Mammary epithelial cell (primary cell): ENCODE measurements at places on chromosomes 4 and X.
A peak's percentile ranks its signal among the peaks of the same experiment; 100 is the strongest.

GRCh38 chrX:10102046-10102704 is 54.6 kb upstream of the CLCN4 start:
- no peak for DNase-seq

DNA sequence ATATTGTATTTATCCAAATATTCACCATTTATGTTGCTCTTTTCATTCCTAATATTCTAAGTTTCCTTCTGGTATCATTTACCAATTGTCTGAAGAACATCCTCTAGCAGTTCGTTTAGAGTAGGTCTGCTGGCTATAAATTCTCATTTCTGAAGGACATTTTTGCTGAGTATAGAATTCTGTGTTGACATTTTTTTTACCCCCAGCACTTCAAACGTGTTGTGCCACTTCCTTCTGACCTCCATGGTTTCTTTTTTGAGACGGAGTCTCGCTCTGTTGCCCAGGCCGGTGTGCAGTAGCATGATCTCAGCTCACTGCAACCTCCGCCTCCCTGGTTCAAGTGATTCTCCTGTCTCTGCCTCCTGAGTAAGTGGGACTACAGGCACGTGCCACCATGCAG is 26.4 kb downstream of the JADE3 start:
- DNase-seq = no peak

- no peak for DNase-seq
Observed at GRCh38 chr4:189504220-189504619, 436.5 kb upstream of the FRG1 start.

DNA sequence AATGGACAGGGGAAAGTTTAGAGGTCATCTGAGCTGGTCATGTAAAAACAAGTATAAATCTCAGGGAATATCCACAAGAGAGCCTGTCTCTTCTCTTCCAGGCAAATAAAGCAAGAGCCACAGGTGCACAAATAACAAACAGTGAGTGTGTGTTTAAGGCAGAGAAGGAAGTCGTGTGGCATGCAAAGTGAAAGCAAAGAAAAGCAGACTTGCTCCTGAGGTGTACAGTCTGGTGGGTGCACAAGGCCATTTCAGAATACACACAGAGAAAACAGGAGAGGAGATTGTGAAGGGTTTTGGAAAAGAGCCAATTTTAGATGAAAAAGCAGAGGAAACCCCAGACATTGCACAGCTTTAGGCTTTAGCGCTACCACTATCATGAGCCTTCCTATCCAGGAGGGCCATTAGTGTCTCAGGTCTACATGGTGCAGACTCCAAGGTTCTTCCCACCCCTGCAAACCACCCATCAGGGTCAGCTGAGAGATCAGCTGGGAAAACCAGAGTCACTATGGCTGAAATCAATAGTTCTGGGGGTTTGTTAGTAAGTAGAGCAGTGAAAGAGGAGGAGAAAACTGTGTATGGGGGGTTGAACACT is 355.8 kb downstream of the KLHL4 start:
- no peak for DNase-seq

- DNase-seq = no peak
Observed at GRCh38 chr4:32884198-32884597, 2164.0 kb downstream of the PCDH7 start.

DNA sequence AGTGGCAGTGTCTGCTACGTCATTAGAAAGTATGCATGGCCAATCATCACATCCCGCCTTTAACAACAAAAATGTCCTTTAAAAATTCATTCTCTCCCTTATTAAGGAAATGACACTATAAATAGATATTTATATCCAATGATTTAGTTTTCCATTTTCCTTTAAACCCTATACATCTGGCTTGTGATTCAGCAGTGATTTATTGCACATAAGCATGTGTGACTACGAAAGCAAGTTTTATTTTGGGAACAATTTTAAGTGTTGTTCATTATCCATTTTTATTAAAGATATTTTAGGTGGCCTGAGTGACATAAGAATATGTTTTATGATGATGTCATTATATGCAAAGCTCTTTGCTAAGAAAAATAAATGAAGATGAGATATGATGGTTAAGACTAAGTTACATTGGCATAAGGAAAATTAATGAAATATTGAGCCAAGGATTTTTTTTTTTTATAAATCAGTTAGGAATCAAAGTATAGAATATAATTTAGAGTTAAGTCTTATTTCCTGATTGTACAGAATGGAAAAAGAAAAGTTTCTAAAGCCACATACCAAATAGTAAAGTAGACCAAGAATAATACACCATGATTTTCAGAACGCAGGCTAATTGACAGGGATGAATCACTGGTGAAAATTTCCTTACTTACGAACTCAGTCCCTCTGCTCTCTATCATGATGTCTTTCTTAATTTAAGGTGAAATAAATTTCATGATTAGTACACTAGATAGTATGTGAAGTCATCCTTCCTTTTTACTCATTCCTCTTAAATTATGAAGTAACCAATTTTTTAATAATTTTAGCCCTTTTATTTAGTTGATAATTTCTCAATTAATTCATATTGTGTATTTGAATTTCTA is 822.4 kb downstream of the FAT4 start:
- DNase-seq = no peak

DNA sequence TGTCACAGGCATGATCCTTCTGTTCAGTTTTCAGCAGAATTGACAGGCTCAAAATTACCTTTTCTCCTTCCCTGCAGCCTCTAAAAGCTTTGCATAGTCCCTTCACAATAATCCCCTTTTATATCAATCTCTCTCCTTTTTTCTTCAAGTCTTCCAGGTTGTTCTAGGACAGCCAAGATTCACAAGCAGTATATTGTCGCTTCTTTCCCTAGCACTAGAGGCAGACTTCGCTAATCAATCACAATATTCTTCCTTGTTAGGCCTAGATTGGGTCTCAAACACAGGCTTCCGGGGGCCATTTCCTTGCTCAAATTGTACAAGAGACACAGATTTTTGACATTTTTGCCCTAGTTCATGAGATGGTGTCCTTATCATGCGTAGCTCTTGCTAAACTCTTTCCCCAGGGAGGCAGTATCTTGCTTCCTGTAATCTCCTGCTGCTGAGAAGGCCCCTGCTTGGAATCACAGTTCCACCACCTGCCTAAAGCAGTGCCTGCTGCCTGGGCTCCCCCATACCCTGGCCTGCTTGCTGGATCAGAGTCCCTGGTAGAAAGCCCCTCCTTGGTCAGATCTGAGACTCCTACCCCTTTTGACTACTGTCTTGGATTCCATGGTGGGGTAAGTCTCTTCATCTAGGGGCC is 57.3 kb downstream of the DMP1 start:
- DNase-seq = no peak

DNA sequence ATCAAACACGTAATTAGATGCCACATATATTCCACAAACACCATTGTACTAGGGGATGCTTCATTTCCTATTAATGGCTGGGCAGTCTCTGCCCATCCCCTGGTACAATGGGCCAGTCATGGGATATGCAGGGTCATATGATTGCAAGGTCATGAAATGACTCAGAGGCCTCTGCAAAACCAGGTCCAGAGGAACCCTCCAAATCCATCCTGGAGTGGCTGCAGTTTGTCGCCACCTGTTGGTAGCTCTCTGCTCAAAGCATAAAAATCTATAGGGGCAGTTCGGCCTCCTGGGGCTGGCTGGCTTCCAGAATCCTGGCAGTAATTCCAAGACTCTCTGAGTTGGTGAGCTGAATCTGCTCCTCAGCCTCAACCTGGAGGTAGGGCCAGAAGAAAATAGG is 22.9 kb upstream of the PUDP start:
- DNase-seq = no peak

- DNase-seq = no peak
Observed at GRCh38 chr4:106985830-106986229, 50.3 kb downstream of the DKK2 start.

GRCh38 chrX:17361620-17362019 is 13.4 kb upstream of the NHS start:
- DNase-seq = no peak

- no peak for DNase-seq
Observed at GRCh38 chr4:168741281-168742173, 244.7 kb downstream of the PALLD start.

- DNase-seq = peak; percentile 82
Observed at GRCh38 chr4:76087007-76087769, 12.7 kb downstream of the ART3 start.

- DNase-seq = no peak
Observed at GRCh38 chrX:148629434-148629833, 129.0 kb downstream of the AFF2 start.

GRCh38 chrX:153065389-153065788 is 6.9 kb upstream of the PNMA6A start:
- DNase-seq = no peak

- DNase-seq = no peak
Observed at GRCh38 chrX:11580789-11581188, 84.9 kb downstream of the ARHGAP6 start.

- no peak for DNase-seq
Observed at GRCh38 chr4:170777663-170778062, 687.9 kb upstream of the AADAT start.

DNA sequence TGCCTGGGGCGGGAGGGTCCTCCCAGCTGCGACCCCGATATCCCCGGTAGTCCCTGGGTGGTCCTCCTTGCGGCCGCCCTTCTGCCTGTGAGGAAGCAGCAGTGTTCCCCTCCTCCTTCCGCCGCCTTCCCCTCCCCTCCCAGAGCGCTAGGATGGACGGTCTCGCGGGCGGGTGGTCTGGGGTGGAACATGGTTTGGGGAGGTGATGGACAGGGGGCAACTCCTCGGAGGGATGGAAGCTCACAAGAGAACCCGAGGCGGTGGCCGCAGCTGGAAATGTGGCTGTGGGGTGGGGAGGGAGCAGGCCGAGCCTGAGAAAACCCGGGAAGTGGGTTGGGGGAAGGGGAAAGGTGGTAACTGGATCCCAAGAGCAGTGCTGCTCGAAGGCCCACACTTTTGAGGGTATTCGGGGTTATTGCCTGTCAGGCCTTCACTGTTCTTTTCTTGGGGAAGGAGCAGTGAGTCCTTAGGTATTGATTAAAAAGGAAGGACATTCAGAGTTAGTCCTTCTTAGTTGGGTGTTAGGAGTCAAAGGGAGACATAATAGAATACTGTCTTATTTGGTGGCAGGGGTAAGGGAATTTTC is 581 bp downstream of the UBE2K start:
- DNase-seq = peak; percentile 41

DNA sequence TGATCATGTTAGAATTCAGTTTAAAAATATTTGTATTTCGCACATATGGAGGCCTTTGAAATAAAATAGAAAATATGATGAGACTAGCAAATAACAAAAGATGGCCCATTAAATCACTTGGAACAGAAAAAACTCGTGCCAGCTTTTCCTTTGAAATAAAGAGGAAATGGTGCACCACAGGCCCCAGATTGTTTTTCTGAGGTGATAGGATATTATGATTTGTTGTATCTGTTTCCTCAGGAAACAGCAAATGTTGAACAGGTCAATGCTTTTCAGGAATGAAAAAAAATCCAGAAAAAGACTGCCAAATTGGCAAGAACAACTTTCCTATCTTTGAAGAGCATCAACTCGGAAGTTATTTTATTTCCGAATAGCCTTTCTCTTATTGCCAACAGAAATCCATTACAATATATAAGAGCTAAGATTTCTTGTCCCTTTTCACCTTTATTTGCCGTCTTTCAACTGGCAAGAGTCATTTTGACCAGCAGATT is at the start of gene SMR3B:
Gene SMR3B (plus strand): TSS at position 441 of the 491 bp plus-strand sequence. CDS start 1,380 bp downstream, outside the sequence.
- DNase-seq = no peak

DNA sequence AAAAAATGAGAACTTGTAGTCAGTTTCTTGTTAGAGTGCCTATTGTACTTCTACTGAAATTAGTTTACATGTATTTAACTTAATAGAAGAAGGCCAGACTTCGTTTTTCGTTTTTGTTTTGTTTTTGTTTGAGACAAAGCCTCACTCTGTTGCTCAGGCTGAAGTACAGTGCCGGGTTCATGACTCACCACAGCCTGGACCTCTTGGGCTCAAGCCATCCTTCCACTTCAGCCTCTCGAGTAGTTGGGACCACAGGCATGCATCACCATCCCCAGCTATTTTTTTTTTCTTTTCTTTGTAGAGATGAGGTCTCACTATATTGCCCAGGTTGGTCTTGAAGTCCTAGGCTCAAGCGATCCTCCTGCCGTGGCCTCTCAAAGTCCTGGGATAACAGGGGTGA is 793.9 kb downstream of the ADGRL3 start:
- peak; percentile 5 for DNase-seq

GRCh38 chr4:88814043-88814617 is 116.5 kb upstream of the NAP1L5 start:
- DNase-seq = no peak

DNA sequence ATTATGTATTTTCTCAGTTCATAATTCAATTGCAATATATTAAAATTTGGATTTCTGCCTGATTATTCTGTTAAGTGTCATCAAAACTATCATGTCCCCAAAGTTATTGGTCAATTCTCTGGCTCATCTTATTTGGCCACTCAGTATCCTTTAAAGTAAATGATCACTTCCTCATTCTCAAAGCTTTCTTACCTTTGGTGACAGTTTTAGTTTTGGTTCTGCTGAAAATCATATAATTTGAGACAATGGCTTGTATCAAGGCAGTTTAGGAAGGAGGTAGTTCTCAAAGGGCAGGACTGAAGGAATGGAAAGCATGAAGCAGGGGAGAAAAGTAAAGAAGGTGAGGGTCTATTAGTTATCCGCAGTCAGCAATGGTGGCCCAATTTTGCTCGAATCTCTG is 1832.1 kb downstream of the ARAP2 start:
- no peak for DNase-seq

- DNase-seq = no peak
Observed at GRCh38 chr4:149158817-149159216, 656.8 kb downstream of the IQCM start.

DNA sequence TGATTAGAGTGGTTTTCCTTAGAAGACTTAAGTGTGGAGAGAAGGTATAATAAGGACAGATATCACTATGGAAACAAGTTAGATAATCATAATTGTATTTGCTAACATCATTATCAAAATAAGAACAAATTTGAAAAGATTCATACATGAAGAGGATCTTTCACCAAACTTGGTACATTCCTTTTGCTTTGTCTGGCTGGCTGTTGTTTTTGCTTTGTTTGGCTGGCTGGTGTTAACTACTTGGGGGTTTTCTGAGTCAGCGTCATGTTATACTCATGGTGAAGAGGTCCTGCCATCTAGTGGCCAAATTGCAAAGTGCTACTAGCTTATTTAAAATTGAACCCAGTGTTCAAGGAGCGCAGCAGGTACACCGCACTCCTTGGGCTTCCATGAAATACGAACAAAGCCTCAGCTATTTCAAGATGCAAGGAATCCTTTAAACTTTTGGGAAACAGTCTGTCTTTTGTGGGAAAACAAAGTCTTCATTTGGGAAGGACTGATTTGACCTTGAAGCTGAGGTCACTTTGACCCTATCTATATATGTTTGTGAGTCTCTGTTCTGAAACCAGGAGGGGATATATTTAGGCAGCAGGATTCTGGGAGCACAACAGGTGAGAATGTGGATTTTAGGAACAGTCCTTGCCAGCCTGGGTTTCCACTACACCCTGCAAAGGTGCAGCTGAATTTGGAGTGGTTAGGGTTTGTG is 129.7 kb downstream of the PLS3 start:
- DNase-seq = peak; percentile 64

GRCh38 chr4:24033626-24034025 is 143.8 kb upstream of the PPARGC1A start:
- no peak for DNase-seq

- DNase-seq = no peak
Observed at GRCh38 chrX:69228732-69229131, 63.5 kb upstream of the PJA1 start.

- DNase-seq = no peak
Observed at GRCh38 chrX:4754878-4755604, 1041.6 kb upstream of the PRKX start.

- no peak for DNase-seq
Observed at GRCh38 chr4:10438924-10439323, 18.3 kb downstream of the ZNF518B start.

- DNase-seq = no peak
Observed at GRCh38 chrX:119190831-119191230, 45.3 kb upstream of the PGRMC1 start.
